Activated CD4-positive, CD25-positive, alpha-beta regulatory T cell (primary cell): ENCODE measurements at places on chromosomes 6 and 20.

DNA sequence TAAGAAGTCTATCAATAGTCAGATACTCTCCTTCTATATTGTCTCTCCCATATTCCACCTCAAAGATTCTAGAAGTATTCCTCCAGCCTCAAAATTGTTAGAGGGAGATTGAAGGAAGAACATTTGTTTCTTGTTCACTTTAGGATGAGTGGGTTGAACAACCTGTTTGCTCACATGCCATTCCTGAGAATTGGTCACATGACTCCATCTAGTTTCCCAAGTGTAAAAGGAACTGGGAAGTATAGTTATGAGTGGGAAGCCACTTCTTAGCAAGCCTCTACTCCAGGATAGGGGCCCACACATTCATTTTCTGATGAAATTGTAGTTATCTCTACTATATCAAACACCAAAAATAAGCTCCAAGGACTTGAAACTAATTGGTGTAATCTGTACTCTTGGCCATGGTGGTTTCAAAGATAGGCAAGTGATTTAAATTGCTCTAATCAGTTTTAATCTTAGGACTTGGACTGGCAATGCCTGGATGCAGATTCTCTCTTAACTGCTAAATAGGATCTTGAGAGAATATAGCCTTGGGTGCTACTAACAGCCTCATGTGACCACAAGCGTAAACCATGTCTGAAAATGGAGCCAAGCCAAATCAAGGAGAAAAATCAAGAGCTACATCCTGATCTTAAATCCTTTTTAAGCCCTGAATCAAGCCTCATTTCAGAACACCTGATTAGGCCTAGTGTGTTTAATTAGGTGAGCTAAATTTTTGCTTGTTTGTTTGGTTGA is 758.7 kb upstream of the MAN1A1 start:
- DNase-seq, result no peak

DNA sequence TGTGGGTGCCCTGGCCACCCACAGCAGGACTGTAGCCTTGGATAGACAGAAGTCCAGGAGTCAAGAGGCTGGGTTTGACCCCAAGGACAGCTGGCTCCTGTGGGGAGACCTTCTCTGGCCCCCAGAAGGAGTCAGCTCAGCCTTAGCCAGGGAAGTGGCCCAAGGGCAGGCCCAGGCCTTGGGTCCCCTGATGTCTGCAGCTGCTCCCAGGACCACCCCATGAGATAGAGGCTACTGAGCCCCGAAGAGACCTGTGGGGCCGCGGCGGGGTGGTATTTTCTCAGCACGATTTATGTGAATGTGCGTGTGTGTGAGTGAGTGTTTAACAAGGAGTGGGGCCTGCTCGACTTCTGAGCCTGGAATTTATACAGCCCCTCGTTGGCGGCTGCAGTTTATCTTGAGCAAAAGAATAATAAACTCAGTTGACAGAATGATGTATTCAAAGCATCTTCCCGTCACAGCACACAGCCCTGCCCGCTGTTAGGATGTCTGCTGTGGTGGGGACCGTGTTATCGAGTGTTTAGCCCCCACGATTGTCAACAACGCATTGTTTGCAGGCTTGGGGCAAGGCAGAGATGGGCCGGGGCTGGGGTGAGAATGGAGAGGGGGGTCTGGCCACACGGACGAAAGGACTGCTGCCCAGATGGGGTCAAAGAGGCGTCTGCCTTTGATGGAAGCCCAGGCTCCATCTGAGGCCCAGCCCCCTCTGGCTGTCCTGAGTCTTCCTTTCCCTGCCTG is 163.3 kb downstream of the VEGFA start:
- DNase-seq, result no peak

GRCh38 chr6:4816904-4817303 is 40.7 kb downstream of the CDYL start:
- no peak for DNase-seq

DNA sequence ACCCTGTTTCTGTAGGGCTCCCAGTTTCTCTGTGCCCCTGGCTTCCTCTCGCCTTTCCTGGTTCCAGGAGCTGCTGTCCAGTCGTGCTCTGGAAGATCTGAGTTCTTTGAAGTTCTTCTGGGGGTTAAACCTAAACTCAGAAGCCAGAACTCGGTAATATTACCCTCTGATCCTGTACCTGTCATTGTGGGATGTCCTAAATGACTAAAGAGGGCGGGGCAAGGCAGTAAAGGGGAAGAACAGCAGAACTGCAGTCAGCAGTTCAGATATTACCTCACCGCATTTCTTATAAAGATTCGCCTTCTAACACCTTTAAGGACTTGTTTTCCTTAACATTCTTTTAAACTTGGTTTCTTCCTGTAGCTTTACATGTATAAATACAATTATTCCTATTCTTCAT is 63.9 kb downstream of the FAM120B start:
- no peak for DNase-seq

DNA sequence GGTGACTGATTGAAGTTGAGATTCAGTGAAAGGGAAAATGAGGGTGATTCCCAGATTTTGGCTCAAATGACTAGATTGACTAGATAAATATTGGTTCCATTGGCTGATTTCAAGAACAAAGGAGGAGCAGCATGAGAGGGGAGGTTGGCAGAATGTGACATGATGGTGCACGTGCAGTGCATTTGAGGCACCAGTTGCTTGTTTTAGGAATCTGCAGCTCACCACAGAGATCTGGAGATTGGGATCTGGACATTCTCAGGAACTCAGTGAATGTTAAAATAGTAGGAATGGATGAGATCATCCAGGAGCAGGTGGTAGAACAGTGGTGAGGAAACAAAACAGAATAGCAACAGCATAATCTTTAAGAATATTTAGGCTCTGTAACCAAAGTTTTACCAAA is 496.3 kb downstream of the DHX35 start:
- no peak for DNase-seq

DNA sequence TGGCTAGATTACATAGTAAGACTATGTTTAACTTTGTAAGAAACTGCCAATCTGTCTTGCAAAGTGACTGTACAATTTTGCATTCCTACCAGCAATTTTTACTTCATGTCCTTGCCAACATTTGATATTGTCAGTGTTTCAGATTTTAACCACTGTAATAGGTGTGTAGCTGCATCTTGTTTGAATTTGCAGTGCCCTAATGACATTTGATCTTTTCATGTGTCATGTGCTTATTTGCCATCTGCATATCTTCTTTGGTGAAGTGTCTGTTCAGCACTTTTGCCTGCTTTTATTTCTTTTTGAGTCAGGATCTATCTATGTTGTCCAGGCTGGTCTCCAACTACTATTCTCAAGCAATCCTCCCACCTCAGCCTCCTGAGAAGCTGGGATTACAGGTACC is 2.4 kb upstream of the PRPH2 start:
- no peak for DNase-seq

GRCh38 chr6:166660157-166660688 is 33.2 kb upstream of the RPS6KA2 start:
- no peak for DNase-seq

DNA sequence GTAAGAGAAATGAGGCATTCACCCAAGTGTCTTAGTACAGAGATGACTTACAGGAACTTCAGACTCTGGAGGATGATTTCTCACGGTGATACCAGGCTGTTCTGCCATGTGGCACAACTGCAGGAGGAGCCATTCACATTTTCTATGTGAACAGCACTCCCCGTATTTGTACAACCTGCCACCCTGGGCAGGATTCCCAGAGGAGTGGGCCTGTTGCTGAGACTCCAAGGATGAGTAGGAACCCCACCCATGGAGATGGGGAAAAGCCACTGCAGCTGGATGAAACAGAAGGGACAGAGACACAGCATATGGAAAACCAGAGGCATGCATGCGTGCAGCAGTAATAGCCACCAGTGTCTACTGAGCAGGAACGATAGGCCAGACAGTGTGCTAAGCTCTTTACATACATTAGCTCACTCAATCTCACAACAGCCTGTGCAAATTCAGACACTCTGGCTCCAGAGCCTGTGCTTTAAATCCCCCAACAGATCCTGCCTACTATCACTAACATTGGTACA is 48.0 kb upstream of the PTPRT start:
- DNase-seq, result no peak

- no peak for DNase-seq
Measured at GRCh38 chr20:63354636-63355350, 6.4 kb downstream of the CHRNA4 start.

GRCh38 chr6:147873816-147874215 is 365.3 kb downstream of the SAMD5 start:
- DNase-seq, result no peak

GRCh38 chr6:163250116-163250515 is 164.4 kb upstream of the QKI start:
- DNase-seq, result no peak

GRCh38 chr20:19423097-19423899 is 210.9 kb downstream of the SLC24A3 start:
- no peak for DNase-seq

- DNase-seq, result no peak
Measured at GRCh38 chr6:40963019-40963418, 76.0 kb downstream of the UNC5CL start.

DNA sequence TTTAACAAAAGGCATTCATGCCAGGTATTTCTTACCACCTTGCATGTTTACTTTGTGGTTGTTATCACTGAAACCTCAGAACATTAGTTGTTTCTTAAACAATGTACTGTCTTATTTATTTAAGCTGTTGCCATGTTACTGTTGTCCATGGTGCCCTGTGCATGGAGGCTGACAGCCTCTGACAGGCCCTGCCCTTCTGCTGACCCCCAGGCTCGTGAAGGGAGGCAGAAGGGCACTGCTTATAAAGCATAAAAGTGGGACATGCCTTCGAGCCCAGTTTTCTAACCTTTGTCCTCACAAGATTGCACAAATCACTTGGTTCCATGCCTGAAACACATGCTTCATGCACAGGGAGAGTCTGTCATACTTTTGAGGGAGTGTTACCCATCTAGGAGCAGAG is 46.7 kb upstream of the CLIC5 start:
- DNase-seq, result no peak

- DNase-seq, result no peak
Measured at GRCh38 chr20:54040531-54040930, 29.9 kb downstream of the BCAS1 start.

GRCh38 chr6:48747040-48747439 is 636.0 kb upstream of the PTCHD4 start:
- DNase-seq, result no peak

DNA sequence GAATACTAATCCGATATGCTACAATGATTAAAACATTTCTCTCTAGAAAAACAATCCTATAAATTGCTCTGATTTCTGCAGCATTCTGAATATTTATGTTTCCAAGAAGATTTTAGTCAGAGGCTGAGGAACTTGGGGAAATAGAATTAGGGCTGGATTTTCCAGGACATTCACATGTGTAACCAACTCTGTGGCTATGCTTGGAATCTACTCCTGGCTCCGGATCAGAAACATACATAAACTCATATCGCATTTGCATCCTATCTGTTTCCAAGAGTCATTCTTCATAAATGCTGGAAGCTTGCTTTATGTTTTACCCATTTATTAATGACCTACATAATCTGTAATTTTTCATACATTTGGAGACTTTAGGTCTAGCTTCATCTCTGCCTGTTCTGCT is 459.9 kb upstream of the MARCKS start:
- DNase-seq, result no peak

DNA sequence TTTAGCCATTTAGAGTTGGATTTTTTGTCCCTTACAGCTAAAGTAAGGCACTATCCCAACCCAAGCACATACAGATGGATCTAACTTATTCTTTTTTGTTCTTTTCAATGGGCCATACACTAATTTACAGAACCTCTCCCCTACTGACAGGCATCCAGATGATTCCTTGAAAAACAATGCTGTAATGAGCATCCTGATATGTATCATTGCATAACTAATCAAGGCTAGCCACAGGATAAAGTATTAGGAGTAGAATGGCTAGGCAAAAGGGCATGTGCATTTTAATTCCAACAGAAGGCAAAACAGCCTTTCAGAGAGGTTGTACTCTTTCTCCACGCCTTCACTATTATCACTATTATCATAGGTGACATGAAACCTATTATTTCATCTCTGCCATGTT is 54.1 kb downstream of the ELOVL5 start:
- DNase-seq, result no peak

GRCh38 chr6:44956396-44956795 is 371.7 kb upstream of the RUNX2 start:
- DNase-seq, result no peak

GRCh38 chr6:158257425-158257759 is 54.9 kb upstream of the TULP4 start:
- no peak for DNase-seq

DNA sequence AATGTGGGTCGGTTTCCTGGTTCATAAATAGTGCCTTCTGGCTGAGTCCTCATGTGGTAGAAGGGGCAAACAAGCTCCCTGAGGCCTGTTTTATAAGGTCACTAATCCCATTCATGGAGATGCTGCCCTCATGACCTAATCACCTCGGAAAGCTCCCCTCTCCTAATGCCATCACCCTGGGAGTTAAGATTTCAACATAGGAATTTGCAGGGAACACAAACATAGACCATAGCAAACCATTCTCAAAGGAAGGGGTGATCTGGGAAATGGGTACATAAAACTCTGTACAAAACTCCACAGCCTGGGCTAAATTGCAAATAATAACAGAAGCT is 1.5 kb upstream of the ADTRP start:
- DNase-seq, result no peak
